ENCODE measurements at places on chromosomes 5 and 9. TPM values are rescaled to one million over a fixed set of nuclear protein-coding genes. Genes with fewer than 3 reads are reported as not detected.

Gene GPR150
- 0.38 TPM for total RNA-seq

Gene LIFR
- total RNA-seq: 206 TPM

Gene CDC25C
- total RNA-seq: 0.85 TPM

Gene NMUR2
- total RNA-seq: not detected

Gene SLC46A2
- total RNA-seq: 3.1 TPM

Gene MLANA
- not detected for total RNA-seq

Gene SPEF2
- 6.3 TPM for total RNA-seq

Gene JADE2
- total RNA-seq: 45.0 TPM

Gene CATSPER3
- total RNA-seq: 0.98 TPM

Gene CYSRT1
- 0.34 TPM for total RNA-seq

Gene NSG2
- total RNA-seq: not detected

Gene HSPA9
- total RNA-seq: 197 TPM

Gene SLC36A2
- total RNA-seq: not detected

Gene ENTREP1
- 7.5 TPM for total RNA-seq

Gene N4BP3
- total RNA-seq: 3.0 TPM

Gene PHF24
- total RNA-seq: 0.34 TPM

Gene FRMPD1
- total RNA-seq: 1.0 TPM

Gene FCN2
- total RNA-seq: 1.5 TPM

Gene MPDZ
- 56.6 TPM for total RNA-seq

Data from subcutaneous adipose tissue (tissue), 4 donors.